ENCODE measurements at places on chromosomes 12 and 14.

DNA sequence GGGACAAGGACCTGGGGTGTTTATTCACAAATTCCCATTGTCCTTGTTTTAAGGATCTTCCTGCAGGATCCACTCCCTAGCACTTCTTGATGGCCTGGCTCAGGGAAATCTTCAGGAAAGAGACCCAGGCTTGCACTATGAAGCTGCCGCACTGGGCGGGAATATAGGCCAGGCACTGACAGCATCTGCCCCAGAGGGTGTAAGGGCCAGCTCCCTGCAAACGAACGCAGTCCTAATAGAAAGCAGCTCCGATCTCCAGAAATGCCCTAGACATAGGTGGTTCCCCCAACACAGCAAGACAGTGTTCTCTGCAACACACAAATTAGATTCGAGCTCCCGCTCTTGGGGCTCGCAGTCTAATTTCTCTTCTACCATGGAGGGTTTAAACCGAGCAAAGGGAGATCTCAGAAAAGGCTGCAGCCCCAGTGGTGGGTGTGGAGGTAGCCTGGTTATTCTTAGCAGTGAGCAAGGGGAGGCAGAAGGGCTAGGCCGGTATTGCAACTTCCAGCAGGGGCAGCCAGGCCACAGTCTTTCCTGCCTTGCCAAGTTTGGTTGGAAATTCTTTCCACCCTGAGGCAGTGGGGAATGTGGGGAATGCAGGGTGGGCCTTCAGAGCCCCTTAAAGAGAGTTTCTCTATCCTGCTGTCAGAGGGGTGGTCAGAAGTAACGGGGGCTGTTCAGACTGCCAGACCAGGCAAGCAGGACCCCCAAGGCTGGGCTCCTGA lies 16.1 kb upstream of the WSCD2 start:
- no peak for DNase-seq

DNA sequence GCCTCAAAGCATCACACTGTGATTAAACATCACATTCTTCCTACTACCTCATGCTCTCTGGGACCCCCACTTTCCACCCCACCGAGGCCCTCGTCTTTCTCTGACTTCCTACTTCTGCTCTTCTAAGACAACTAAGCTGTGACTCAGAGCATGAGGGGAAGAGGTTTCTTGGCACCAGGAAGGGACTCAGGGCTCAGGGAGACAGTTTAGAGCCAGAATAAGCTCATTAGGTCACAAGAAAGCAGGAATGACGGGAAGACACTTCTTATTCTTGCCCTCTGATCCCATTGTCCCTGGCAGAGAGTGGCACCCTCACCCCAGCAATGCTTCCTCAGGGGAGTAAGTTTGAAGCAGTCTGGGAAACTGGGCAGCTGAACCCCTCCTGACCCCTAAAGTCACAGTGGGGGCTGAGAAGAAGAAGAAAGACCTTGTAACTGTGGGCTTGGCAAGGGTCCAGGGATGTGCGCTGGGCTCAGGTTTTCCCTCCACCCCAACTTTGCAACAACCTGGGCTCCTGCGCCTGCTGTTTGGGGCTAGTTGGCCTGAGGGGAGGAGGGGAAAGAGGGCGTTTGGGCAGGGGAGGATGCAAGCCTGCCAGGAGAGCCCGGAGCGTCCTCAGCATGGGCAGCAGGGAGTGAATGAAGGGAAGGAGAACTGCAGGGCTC lies 64.6 kb upstream of the ACTN1 start:
- DNase-seq, result no peak

- peak; percentile 79 for DNase-seq
These were observed 778 bp downstream of the TCP11L2 start for GRCh38 chr12:106303202-106303820.

DNA sequence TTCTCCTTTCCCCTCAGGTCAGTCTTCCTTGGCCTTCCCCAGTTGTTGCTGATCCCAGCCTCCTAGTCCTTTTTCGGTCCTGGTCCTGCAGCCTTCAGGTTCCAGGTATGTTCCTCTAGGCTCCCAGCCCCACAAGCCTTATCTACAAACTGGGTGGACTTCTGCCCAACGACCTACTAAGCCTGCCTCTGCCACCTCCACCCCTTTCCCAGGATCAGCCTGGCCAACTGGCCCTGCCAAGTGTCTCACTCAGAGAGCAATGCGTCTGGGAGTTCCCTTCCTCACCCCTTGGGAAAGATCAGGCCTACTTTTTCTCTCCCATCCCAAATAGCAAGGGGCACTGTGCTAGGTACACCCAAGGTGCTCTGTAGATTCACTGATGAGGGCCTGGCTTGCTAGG lies at the start of gene SERPINA12:
SERPINA12 (minus strand) TSS at position 114 of the 400 bp plus-strand sequence. CDS start 11,072 bp downstream, outside the sequence.
- no peak for DNase-seq

DNA sequence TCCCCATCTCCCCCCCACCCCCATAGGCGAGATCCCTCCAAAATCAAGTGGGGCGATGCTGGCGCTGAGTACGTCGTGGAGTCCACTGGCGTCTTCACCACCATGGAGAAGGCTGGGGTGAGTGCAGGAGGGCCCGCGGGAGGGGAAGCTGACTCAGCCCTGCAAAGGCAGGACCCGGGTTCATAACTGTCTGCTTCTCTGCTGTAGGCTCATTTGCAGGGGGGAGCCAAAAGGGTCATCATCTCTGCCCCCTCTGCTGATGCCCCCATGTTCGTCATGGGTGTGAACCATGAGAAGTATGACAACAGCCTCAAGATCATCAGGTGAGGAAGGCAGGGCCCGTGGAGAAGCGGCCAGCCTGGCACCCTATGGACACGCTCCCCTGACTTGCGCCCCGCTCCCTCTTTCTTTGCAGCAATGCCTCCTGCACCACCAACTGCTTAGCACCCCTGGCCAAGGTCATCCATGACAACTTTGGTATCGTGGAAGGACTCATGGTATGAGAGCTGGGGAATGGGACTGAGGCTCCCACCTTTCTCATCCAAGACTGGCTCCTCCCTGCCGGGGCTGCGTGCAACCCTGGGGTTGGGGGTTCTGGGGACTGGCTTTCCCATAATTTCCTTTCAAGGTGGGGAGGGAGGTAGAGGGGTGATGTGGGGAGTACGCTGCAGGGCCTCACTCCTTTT lies 2.7 kb downstream of the GAPDH start:
- DNase-seq, result no peak

DNA sequence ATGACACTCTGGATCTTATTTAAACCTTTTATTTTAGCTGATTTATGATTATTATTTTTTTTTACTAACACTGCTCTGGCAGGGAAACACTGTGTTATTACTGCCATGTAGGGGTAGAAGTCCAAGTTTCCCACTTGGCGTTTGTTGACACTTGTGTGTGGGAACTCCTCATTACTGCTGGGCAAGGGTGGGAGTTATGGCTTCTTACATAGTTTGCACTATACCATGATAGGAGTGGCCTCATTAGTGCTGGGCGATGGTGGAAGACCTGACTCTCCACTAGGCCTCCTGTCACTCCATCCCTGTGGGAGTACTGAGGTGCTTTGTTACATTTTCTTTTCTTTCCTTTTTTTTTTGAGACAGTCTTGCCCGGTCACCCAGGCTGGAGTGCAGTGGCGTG lies 83.5 kb downstream of the BRMS1L start:
- DNase-seq, result no peak

DNA sequence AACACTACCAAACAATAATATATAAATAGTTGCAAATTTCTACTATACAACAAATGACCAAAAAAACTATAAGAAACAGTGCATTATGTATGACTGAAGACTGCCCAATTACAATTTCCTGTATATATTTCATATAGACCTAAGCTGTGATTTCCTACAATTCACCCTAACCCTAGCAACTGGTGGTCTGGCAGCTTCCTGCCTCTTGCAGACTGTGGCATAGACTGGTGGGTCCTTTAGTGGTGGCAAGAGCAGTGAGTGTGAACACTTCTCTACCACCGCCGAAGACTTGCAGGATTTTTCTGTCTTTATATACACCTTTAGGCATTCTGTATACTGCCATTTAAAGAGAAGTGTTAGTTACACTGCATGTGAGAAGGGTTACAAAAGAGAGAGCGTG lies 43.6 kb upstream of the CMAS start:
- no peak for DNase-seq

DNA sequence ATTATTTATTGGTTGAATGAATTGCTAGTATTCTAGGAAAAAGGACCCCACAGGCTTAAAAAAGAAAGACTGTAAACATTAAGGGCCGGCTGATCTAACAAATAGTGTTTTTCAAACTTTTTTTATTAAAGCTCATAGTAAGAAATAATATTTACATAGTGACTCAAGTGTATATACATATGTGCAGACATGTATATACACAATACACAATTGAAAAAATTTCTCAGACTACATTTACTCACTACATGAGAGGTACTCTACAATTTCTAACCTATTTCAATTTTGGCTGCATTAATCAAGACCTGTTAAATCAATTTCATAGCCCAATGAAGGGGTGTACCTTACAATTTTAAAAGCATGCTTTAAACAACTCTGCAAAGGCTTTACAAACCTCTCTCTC lies 17.5 kb downstream of the KCNH5 start:
- no peak for DNase-seq

DNA sequence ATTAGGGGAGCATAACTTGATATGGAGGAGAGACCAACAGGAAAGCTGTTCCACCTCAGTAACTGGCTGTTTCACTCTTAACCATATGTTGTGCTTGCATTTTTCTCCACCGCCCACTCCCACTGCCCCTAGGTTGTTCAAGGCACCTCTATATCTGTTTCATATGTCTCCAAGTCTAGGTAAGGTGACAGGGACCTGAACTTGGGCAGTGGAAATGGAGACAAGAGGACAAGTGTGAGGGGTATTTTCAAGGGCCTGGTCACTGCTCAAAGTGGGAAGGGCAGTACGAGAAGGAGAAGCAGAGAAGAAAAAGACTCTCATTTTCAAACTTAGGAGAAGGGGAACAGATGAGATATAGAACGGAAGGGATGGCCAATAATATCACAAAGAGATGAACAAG lies 3.1 kb downstream of the SLC38A1 start:
- DNase-seq, result no peak

DNA sequence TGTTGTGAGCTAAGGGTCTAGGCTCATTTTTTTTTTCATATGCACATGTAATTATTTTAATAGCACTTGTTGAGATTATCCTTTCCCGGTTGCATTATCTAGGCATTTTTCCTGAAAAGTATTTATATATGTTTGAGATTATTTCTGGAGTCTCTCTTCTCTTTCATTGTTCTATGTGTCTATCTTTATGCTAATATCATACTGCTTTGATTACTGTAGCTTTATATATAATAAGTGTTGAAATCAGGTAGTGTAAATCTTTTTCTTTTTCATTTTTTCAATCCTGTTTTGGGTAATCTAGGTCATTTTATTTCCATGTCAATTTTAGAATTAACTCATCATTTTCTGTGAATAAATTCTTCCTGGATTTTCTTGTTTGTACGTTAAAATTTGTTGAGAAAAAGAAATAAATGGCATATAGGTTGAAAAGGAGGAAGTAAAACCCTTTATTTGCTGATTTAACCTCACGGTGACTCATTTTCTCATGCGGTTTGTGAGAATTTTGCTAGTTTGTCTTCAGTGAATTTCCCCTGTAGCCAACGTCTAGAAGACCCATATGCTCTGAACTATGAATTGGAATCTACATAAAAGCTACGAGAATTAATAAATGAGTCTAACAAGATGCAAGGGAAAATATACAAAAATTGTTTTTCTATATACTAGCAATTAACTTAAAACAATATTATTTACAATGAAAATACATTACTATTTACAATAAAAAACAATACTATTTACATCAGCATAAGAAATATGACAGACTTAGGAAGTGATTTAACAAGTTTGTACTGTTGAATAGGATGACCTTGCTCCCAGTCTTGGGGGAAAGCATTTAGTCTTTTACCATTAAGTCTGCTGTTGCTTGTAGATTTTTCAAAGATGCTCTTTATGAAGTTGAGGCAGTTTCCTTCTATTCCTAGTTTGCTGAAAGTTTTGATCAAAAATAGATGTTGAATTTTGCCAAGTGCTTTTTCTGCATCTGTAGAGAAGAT lies 105.0 kb downstream of the SNAPC1 start:
- no peak for DNase-seq

DNA sequence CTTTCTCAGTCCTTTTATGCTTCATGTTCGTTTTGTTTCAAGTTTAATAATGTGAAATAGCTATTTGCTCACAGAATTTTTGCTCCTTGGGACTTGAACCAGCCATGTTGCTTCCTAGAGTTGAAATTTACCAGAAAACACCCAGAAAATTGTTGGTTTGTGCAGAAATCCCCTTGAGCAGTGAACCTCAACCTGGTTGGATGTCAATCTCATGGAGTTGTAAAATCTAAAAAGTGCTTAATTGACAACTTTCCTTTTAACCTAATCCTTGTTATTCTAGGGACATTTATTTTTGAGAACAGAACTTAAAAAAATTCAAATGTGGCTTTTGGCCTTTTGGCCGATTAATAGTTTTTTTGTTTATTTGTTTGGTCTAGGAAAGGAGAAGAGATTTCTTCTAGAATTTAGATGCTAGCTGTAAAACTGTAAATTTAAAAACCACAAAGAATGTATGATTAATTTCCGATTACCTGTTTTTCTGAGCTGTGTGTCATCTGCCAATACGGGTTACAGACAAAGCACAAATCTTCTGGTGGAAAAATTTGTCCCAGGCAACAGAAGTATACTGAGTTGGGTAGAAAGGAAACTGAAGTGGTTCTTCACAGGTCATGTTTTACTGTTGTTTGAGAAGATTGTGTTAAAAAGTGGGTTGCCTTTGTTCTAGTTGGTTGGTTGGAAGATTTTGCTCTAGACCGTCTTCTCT lies 154.4 kb downstream of the FUT8 start:
- no peak for DNase-seq

GRCh38 chr12:2387103-2387834 lies 334.5 kb downstream of the CACNA1C start:
- no peak for DNase-seq

DNA sequence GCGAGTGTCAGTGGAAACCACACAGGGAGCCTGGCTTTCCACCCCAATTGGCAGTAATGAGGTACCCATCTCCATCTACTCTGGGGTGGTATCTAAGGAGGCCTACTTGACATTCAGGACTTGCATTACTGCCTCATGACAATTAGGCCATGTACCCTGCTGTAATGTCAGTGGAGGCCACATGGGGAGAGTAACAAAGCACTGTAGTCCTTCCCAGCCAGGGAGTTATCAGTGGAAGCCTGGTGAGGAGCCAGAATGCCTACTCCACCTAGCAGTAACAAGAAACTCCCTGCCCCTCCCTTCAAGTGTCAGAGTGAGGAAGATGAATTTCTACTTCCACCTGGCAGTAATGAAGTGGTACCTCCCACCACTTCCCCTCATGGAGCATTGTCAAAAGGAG lies 12.5 kb downstream of the TIMM9 start:
- DNase-seq, result no peak

Measured in amygdala (tissue), 56 donors.